ENCODE measurements at places on chromosomes 11 and 22. TPM values are rescaled to one million over a fixed set of nuclear protein-coding genes. Genes with fewer than 3 reads are reported as not detected.

The NLRP14 gene
- not detected for total RNA-seq

The MCHR1 gene
- not detected for total RNA-seq

The KRTAP5-5 gene
- total RNA-seq: not detected

The PLCB3 gene
- total RNA-seq: 51.0 TPM

The PKP3 gene
- total RNA-seq: 44.0 TPM

The IGLL5 gene
- not detected for total RNA-seq

The PHRF1 gene
- 12.8 TPM for total RNA-seq

The SMDT1 gene
- total RNA-seq: 6.5 TPM

The OR52H1 gene
- total RNA-seq: not detected

The SMTNL1 gene
- not detected for total RNA-seq

The GNG3 gene
- total RNA-seq: not detected

The LRRC10B gene
- not detected for total RNA-seq

The PDGFB gene
- 13.4 TPM for total RNA-seq

The APOA5 gene
- total RNA-seq: not detected

The IFITM1 gene
- 4.5 TPM for total RNA-seq

The OR51F1 gene
- not detected for total RNA-seq

The ZP1 gene
- 0.05 TPM for total RNA-seq

The VPREB1 gene
- not detected for total RNA-seq

The LMO1 gene
- total RNA-seq: 0.22 TPM

The DDT gene
- 78.7 TPM for total RNA-seq

The KDM4D gene
- 0.26 TPM for total RNA-seq

The SDHD gene
- 109 TPM for total RNA-seq

The ACTN3 gene
- total RNA-seq: 11.2 TPM

The SLC22A12 gene
- not detected for total RNA-seq
